ENCODE measurements at places on chromosomes 11 and 22.
A peak's percentile ranks its signal among the peaks of the same experiment; 100 is the strongest.

DNA sequence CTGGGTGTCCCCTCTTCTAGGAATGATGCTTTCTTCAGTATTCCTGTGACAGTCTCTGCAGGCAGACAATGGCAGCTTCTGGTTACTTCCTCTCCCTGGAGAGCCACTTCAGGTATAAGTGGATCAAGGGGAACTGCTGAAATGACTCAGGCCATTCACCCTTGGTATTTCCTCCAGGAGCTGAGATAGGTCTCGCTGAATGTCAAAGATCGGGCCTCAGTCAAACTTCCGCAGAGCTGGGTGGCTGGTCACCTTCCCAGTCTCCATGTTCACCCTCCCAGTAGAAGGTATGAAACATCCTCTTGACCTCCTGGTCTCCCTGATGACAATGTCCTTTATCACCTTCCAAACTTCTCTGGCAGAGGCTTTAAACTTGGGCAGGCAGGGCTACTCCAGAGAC lies 1.8 kb upstream of the ANKK1 start:
- DNase-seq = no peak

DNA sequence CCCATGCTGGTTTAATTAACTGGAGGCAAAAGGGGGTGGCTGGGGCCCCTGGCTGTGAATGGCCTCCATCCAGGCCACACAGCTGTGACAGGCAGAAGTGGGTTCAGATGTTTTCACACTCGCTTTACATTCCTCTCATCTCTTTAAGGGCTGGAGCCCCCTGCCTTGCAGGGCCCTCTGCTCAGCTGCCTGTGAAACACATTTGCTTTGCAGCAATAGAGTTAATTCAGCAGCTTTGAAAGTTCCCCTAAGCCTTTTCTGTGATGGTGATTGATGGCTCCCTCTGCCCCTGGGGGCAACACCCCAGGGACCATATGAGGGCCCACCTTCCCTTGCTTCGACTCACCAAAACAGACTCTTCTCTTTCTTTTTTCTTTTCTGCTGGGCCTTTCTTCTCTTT lies 139.3 kb downstream of the FEZ1 start:
- no peak for DNase-seq

GRCh38 chr11:93082900-93083299 lies 113.4 kb downstream of the MTNR1B start:
- no peak for DNase-seq

GRCh38 chr22:29641042-29641699 lies 37.7 kb downstream of the NF2 start:
- DNase-seq = no peak

- no peak for DNase-seq
These were observed 3.5 kb downstream of the YIF1A start for GRCh38 chr11:66285250-66285947.

DNA sequence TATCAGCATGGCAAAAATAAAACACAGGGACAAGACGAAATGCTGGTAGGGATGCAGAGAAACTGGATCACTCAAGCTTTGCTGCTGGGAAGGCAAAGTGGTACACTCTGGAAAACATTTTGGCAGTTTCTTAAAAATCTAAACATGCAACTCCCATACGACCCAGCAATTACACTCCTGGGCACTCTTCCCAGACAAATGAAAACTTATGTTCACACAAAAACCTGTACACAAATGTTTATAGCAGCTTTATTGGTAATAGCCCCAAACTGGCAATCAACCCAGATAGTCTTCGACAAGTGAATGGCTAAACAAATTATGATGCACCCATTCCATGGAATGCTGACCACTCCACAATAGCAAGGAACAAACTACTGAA lies 35.8 kb upstream of the PRR5 start:
- no peak for DNase-seq

DNA sequence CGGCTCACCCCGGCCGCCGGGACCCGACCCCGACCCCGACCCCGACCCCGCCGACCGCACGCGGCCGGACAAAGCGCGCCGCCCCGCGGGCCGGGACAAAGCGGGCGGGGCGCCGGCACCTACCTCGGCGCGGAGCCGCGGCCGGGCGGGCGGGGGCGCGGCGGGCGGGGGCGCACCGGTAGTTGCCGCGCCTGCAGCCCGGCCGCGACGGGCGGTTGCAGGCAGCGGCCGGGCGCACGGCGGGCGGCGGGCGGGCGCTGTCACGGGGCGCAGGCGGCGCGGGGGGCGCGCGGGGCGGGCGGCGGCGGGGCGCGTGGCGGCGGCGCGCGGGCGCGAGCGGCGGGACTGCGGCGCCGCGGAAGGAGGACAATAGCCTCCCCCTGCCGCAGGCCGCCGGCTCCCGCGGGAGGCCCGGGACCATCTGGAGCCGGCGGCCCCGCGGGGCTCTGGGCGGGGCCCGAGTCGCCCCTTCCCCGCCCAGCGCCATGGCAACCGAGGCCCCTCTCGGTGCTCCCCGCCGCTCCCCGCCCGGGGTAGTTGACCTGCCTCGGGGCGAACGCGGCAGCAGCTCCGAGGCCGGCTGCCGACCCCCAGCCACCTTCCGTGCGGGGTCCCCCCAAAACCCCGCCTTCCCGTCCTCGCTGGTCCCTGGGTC lies 851 bp downstream of the SPTBN2 start:
- DNase-seq = no peak

DNA sequence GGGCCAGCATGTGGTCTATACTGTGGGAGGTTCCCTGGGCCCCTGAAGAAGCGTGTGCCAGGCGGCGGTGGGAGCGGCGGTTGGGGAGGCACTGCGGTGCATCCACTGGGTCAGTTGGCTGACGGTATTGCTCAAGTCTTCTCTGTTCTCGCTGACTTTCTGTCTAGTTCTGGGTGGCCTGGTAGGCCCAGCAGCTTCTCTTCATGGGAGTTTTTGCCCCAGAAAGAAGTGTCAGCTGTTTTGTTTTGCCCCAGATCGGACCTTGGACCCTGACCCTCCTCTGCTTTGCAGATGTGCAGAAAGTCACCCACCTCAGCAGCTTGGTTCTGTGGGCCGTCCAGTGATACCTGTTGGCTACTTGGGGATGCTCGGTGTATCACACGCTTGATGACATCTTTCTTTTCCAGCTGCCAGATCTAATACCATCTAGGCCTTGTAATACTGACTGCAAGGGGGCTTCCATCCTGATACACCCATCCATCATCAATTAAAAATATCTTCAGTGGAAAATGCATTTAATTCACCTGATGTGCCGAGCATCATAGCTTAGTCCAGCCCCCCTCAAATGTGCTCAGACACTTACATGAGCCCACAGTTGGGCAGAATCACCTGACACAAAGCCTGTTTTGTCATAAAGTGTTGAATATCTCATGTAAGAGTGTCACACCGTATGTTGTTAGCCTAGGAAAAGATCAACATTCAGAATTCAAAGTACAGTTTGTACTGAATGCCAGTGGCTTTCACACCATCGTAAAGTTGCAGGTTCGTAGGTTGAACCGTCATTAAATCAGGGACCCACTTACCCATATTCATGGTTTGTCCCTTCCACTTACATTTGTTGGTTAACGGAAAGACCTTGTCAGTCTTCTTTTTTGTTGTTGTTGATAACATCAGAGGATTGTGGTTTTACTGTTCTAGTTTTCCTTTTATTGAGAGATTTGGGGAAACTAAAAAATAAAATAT lies 13.9 kb downstream of the ZBED4 start:
- no peak for DNase-seq

DNA sequence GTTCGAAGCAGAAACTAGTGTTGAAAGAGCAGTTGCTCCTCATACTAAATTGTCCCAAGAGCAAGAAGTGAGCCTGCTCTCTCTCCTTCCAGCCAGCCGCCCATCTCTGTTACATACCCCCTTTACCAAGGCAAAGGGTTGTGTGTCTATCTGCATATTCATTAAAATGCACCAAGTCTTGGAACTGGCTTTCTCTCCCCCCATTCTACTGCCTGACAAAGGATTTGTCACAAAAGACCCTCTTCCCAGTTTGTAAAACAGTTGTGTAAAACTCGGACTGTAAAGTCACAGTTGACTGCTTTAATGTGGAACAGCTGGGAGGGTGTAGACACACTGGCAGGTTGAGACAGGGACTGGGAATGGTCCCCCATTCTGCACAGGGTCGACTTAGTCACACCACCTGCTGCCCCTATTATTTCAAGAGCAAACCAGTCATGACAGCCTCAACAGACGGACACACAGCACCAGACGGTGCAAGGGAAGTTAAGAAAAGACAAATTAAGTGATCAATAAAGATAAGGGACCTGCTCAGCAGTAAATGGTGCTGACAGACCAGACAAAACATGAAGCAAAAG lies 60.0 kb upstream of the HTATIP2 start:
- no peak for DNase-seq

GRCh38 chr11:12841946-12842630 lies 167.0 kb upstream of the RASSF10 start:
- DNase-seq = no peak

GRCh38 chr11:75223954-75224643 lies 16.5 kb upstream of the TPBGL start:
- no peak for DNase-seq

DNA sequence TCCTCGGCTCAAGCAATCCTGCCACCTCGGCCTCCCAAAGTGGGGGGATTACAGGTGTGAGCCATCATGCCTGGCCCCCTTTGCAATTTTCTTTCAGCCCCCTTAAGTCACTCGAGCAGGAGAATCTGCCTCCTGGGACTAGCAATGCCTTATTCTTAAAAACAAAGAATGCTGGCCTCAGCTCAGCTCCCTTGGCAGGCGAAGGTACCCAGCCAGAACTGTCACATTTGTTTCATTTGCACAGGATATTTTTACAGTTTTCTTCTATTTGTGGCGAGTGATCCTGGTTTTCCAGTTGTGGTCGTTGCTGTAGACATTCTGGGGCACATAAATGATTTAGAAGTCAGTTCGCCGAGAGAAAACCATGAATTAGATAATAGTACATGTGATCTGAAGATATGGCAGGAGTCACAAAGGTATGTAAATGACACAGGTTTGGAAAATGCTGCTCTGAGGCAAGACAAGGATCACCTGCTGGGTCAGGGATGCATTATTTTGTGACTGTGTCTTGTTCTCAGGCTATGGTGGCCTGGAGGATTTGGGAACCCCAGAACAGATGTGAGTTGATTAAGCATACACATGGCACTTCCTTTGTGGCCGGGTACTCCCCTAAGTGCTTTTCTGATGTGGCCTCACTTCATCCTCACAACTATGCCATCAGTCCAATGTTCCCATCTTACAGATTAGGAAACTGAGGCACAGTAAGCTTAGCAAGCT lies 51.2 kb upstream of the SLC22A12 start:
- DNase-seq = no peak

DNA sequence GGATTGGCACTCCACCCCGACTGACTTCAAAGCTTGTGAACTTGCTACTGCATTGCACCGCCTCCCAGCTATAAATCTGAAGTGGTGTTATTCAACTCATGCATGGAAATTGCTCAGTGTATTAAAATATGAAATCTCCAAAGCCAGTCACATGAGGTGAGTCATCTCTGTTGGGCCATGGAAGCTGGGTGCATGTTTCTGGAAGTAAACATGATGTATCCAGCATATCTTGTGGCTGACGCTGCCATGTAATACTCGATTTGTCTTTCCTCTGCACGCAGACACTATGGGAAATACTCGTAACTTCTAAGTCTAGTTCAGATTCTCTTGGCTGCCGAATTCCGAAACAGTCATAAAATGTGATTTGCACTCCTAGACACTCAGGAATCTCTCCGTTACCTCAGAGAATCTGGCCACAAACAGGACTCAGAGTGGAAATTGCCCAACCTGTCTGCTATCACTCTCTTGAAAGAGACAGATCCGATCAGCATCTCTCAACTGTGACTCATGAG lies 154.9 kb upstream of the MPPED2 start:
- no peak for DNase-seq

DNA sequence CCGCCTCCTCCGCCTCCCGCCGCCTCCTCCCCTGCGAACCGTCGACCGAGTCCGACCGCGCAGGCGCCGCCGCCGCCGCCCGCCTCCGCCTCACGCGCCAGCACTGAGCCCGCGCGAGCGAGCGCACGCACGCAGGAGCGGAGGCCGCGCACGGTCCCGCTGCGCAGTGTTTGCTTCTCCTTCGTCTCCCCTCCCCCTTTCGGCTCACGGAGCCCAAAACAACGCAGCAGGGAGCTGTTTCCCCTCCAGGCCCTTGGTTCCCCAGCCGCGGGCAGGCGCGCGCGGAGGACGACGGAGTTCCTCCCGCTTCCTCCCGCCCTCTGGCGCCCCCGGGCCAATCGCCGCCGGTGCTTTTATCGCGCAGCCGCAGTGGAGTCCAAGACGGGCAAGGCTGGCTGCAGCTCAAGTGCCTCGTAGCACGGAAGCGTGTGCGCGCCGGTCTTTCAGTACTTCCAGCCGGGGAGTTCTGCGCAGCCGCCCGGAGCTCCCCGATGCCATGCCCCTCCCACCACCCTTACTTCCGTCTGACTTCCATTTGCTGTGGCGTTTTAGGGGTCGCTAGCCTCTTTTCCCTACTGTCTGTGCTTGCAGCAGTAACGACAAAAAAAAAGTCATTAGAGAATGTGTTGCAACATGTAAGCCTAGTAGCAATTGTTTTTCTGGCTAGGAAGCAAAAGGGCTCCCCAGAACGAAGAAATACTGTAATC lies at the start of gene HNRNPUL2:
Gene HNRNPUL2 (minus strand): TSS at position 293 of the 707 bp plus-strand sequence. CDS start 301 bp downstream, outside the sequence.
- peak; percentile 100 for DNase-seq

GRCh38 chr11:42837994-42838393 lies 473.8 kb upstream of the API5 start:
- no peak for DNase-seq

GRCh38 chr11:3109921-3110706 lies 52.9 kb upstream of the CARS1 start:
- no peak for DNase-seq

DNA sequence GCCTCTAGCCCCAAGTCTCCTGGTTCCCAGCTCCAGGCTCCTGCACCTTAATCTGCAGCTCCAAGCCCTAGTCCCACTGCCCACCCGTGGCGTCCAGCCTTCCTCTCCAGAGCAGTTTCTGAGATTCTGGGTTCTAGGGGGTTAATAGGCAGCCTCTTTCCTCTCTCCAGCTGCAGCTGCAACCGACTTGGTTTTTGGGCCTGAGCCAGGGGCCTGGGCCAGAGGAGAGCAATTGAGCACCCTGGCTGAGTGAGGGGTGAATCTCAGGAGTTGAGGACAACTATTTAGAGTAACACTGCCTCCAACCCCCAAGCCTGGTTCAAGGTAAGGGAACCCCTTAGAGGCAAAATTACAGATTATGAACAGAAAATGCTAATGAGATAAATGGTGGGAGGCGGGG lies 9.0 kb upstream of the CHRM1 start:
- no peak for DNase-seq

- DNase-seq = no peak
These were observed 34.0 kb downstream of the PARVA start for GRCh38 chr11:12411393-12411792.

GRCh38 chr22:35440129-35440528 lies 40.2 kb downstream of the MCM5 start:
- no peak for DNase-seq

DNA sequence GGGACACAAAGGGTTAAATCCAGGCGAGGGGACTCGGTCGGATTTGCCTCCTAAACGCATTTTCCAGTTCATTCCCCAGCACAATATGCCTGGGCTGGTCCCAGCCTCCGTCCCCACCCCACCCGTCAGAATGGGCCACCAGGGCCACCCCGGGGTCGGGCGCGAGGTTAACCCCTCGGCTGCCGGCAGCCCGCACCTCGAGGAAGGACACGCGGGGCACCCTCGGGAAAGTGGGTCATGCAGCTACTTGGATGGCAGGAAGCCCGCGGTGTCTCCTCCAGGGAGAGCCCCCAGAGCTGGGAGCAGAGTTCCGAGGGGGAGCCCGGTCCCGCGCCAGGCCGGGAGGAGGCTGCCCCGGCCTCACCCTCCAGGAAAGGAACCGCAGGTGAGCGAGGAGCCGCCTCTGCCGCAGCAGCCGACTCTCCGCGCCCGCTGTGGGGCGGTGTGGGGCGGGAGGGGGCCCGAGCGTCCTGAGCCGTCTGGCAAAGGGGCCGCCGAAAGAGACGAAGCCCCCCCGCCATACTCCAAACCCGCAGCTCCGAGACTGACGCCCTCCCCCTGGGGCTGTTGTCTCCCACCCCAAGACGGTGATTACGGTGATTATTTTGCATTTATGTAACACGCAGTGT lies 1.4 kb downstream of the NECTIN1 start:
- DNase-seq = no peak
